ENCODE measurements at places on chromosomes 1 and 21.

DNA sequence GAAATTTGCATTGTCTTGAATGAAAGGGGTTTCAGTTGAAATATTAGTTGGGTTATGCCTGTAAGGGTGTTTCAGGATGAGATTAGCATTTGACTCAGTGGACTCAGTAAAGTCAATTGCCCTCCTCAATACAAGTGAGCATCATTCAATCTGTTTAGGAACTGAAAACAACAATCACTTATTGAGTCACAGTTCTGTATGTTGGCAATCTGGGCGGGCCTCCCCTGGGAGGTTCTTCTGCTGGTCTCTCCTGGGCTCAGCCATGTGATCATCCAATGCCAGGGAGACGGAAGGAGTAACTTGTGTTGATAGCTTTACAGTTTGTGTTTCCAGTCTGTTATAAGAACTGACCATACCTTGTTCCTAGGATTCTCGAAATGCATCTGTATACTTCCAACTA, 262.9 kb upstream of the RUNX1 start:
- no peak overlapping the region for H3K27ac ChIP-seq
- no peak for DNase-seq
- no peaks in the 10 kb centered on the region for H3K4me1 ChIP-seq
- H3K4me3 ChIP-seq, result no peak overlapping the region
- no peaks in the 10 kb centered on the region for H3K36me3 ChIP-seq
- peaks cover 4% of the 10 kb centered on the region for H3K27me3 ChIP-seq

DNA sequence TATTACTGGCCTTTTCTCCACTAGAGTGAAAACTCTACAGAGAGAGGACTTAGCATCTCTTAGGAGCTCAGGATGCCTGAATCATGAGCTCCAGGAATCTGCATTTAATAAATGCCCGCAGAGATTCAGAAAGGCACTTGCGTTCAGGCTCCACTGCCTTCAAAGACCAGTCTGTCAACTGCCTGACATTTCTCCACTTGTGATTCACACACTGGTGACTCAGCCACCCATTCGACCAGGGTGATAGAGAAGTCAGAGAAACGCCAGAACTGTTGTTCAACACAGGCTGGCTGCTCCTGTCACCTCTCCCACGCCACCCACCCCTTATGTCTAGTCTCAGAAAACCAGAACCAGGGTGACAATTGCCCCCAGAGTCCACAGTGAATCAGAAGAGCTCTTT, 26.9 kb upstream of the LBR start:
- no peak for DNase-seq
- H3K4me1 ChIP-seq, result peaks cover 35% of the 10 kb centered on the region
- no peaks in the 10 kb centered on the region for H3K27me3 ChIP-seq
- H3K4me3 ChIP-seq, result peak overlapping the region; percentile 5
- H3K27ac ChIP-seq, result peak overlapping the region; percentile 88

DNA sequence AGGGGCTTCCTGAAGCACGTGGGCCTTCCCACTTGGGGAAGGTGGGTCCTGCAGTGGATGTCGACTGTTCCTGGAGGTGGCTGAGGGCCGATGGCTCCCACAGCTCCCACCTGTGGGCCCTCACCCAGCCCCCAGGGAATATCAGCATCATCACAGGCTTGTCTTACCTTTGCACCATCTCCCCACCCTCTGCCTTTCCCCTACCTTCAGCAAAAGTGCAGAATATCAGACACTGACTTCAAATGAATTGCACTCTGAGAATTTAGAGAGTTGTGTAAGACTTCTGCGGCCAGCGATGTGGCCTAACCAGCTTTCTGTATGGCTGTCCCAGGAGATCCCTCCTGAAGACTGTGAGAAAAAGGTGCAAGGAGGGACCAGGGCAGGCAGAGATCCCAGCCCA, 105.4 kb downstream of the PRDM2 start:
- H3K36me3 ChIP-seq, result peaks cover 3% of the 10 kb centered on the region
- H3K4me1 ChIP-seq, result no peaks in the 10 kb centered on the region
- DNase-seq, result no peak
- no peak overlapping the region for H3K27ac ChIP-seq
- H3K27me3 ChIP-seq, result no peaks in the 10 kb centered on the region

GRCh38 chr1:206573762-206574161, 38.5 kb downstream of the EIF2D start:
- peaks cover 8% of the 10 kb centered on the region for H3K27me3 ChIP-seq
- no peak overlapping the region for H3K27ac ChIP-seq
- no peak for DNase-seq
- H3K4me3 ChIP-seq, result no peak overlapping the region
- peaks cover 5% of the 10 kb centered on the region for H3K4me1 ChIP-seq
- H3K36me3 ChIP-seq, result no peaks in the 10 kb centered on the region

DNA sequence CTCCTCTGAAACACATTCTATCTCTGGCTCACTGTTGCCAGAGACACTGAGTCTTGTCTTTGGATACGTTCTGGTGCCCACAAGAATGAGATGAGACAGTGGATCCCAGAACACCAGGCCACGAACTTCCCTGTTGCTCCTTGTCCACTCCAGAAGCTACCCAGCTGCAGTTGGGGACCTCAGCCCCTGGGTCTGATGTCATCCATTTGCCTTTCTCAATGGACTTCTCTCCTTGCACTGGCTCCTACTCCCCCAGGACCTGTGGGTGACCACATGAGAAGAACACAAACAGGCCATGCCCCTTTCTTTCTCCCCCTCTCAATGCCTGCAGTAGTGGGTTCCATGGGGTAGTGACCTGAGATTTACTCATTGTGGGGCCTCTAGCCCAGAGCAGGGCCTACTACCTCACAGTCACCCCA, 5.9 kb downstream of the NBPF1 start:
- peak; percentile 93 for DNase-seq
- no peaks in the 10 kb centered on the region for H3K27me3 ChIP-seq
- H3K4me1 ChIP-seq, result no peaks in the 10 kb centered on the region
- no peaks in the 10 kb centered on the region for H3K36me3 ChIP-seq
- H3K27ac ChIP-seq, result no peak overlapping the region

DNA sequence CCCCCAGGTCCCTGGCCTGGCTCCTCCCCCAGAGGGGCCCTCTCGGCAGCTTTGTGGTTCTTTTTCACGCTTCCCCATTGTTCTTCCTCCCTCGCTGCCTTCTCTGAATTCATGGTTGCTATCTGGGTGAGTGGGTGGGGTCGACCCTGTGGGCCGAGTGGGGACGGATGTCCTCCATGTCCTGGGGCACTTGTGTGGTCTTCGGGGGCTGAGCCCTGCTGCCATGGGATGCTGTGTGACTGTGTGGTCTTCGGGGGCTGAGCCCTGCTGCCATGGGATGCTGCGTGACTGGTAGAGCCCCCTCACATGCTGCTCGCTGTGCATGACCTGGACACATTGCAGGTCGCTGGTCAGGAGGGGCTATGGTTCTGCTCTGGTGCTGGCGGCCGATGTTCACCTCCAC, 21.6 kb upstream of the DIP2A start:
- H3K4me1 ChIP-seq, result no peaks in the 10 kb centered on the region
- peak; percentile 50 for DNase-seq
- no peak overlapping the region for H3K4me3 ChIP-seq
- H3K27me3 ChIP-seq, result no peaks in the 10 kb centered on the region
- peaks cover 28% of the 10 kb centered on the region for H3K36me3 ChIP-seq

- H3K27ac ChIP-seq, result no peak overlapping the region
- no peaks in the 10 kb centered on the region for H3K27me3 ChIP-seq
- H3K36me3 ChIP-seq, result no peaks in the 10 kb centered on the region
- no peak overlapping the region for H3K4me3 ChIP-seq
- no peak for DNase-seq
These were observed 86.2 kb downstream of the ATG4C start for GRCh38 chr1:62870148-62870547.

GRCh38 chr1:82947278-82947677, 1051.7 kb downstream of the TTLL7 start:
- no peak overlapping the region for H3K4me3 ChIP-seq
- no peaks in the 10 kb centered on the region for H3K36me3 ChIP-seq
- DNase-seq, result no peak
- no peak overlapping the region for H3K27ac ChIP-seq
- no peaks in the 10 kb centered on the region for H3K27me3 ChIP-seq

- DNase-seq, result no peak
- peak overlapping the region; percentile 55 for H3K4me3 ChIP-seq
- H3K36me3 ChIP-seq, result peaks cover 3% of the 10 kb centered on the region
- peaks cover 9% of the 10 kb centered on the region for H3K4me1 ChIP-seq
These were observed 12.5 kb downstream of the AGRN start for GRCh38 chr1:1032424-1032823.

- H3K27ac ChIP-seq, result no peak overlapping the region
- H3K27me3 ChIP-seq, result no peaks in the 10 kb centered on the region
- DNase-seq, result no peak
- no peak overlapping the region for H3K4me3 ChIP-seq
- H3K36me3 ChIP-seq, result no peaks in the 10 kb centered on the region
- H3K4me1 ChIP-seq, result no peaks in the 10 kb centered on the region
These were observed 50.5 kb downstream of the C1orf21 start for GRCh38 chr1:184437291-184437690.

- DNase-seq, result peak; percentile 10
- no peaks in the 10 kb centered on the region for H3K4me1 ChIP-seq
- no peak overlapping the region for H3K4me3 ChIP-seq
- peaks cover 55% of the 10 kb centered on the region for H3K27me3 ChIP-seq
- H3K27ac ChIP-seq, result no peak overlapping the region
These were observed 46.7 kb upstream of the WNT4 start for GRCh38 chr1:22189619-22190018.

DNA sequence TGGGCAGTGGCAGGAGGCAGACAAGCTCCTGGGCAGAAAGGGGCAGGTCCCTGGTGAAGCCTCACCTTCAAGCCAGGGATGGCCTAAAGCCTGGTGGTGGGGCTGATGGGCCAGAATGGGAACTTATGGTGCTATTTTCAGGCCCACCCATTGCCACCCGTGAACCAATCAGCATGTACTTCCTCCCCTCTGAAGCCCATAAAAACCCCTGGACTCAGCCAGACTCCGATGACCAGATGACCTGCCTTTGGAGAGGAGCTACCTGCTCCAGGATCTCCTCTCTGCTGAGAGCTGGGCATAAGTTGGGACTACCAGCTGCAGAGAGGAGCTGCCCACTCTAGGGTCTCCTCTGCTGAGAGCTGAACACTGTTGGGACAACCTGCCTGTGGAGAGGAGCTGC, 7.8 kb upstream of the BCL10 start:
- DNase-seq, result no peak
- H3K4me3 ChIP-seq, result no peak overlapping the region
- no peak overlapping the region for H3K27ac ChIP-seq
- no peaks in the 10 kb centered on the region for H3K27me3 ChIP-seq
- H3K36me3 ChIP-seq, result no peaks in the 10 kb centered on the region
- peaks cover 7% of the 10 kb centered on the region for H3K4me1 ChIP-seq

DNA sequence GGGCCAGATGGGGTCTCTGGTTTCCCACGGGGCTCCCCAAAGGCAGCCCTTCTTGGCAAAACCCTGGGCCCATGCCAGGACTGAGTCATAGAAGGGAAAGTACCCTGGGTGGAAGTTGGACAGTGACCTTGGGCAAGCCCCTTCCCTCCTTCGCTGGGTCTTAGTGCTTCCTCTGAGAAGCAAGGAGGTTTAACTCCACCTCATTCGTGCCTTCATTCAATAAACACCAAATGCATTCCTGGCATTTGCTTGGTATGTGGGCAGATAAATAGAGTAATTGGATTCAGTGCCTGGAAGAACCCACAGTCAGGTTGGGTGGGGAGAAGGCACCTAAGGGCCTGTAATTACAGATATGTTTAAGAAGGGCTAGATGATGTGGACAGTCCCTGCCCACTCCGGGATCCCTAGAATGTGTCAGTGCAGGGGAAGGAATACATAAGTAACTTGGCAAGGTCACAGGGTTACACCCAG, 36.3 kb upstream of the CITED4 start:
- no peak overlapping the region for H3K4me3 ChIP-seq
- peaks cover 5% of the 10 kb centered on the region for H3K36me3 ChIP-seq
- H3K4me1 ChIP-seq, result peaks cover 71% of the 10 kb centered on the region
- H3K27me3 ChIP-seq, result no peaks in the 10 kb centered on the region
- peak overlapping the region; percentile 92 for H3K27ac ChIP-seq

DNA sequence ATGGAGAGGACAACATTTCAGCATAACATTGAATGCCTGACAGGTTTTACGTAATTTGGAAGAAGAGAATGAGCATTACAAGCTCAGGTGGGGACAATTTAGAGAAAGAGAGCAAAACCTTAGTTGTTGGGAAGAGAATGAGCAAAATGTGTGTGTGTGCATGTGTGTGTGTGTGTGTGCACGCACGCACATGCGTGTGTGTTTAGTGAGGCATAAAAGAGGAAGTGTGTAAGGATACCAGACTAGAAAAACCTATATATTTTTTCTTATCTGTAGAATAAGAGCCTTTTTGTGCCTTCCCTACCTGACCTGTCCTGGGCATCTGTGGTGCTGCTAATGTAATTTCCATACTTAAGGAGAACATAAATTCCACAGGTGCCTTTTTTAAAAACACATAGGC, 99.0 kb upstream of the PLXNA2 start:
- H3K27me3 ChIP-seq, result peaks cover 36% of the 10 kb centered on the region
- no peaks in the 10 kb centered on the region for H3K36me3 ChIP-seq
- no peaks in the 10 kb centered on the region for H3K4me1 ChIP-seq
- DNase-seq, result no peak

DNA sequence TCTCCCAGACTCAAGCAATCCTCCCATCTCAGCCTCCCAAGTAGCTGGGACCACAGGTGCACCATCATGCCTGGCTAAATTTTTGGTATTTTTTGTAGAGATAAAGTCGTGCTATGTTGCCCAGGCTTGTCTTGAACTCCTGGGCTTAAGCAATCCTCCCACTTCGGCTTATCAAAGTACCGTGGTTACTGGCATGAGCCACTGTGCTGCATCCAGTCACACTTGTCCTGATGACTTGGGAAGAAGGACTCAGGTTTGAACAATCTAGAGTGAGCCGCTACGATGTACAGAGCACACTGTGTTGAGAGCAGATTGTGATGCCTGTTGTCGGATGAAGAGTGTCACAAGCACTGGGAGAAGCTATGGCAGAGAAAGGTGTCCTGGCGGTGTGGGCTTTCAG, 27.2 kb downstream of the RNF187 start:
- H3K27me3 ChIP-seq, result peaks cover 65% of the 10 kb centered on the region
- no peaks in the 10 kb centered on the region for H3K4me1 ChIP-seq
- no peak overlapping the region for H3K27ac ChIP-seq
- DNase-seq, result no peak
- H3K4me3 ChIP-seq, result no peak overlapping the region

- H3K4me1 ChIP-seq, result no peaks in the 10 kb centered on the region
- H3K36me3 ChIP-seq, result no peaks in the 10 kb centered on the region
- no peak for DNase-seq
- peaks cover 10% of the 10 kb centered on the region for H3K27me3 ChIP-seq
- H3K27ac ChIP-seq, result no peak overlapping the region
These were observed 58.4 kb upstream of the PROX1 start for GRCh38 chr1:213929398-213929797.

DNA sequence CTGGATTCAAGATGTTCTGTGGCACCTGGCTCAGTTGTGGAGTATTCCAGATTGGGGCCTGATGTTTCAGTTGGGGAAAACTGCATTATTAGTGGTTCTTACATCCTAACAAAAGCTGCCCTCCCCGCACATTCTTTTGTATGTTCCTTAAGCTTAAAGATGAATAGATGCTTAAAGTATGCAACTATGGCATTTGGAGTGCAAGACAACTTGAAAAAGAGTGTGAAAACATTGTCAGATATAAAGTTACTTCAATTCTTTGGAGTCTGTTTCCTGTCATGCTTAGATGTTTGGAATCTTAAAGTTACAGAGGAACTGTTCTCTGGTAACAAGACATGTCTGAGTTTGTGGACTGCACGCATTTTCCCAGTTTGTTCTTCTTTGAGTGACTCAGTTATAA, 7.2 kb downstream of the FPGT start:
- H3K4me1 ChIP-seq, result peaks cover 12% of the 10 kb centered on the region
- H3K27me3 ChIP-seq, result no peaks in the 10 kb centered on the region
- peaks cover 6% of the 10 kb centered on the region for H3K36me3 ChIP-seq
- H3K27ac ChIP-seq, result peak overlapping the region; percentile 37

GRCh38 chr1:78229344-78229743, 183.6 kb downstream of the GIPC2 start:
- H3K27me3 ChIP-seq, result peaks cover 18% of the 10 kb centered on the region
- no peak overlapping the region for H3K27ac ChIP-seq
- DNase-seq, result no peak
- no peaks in the 10 kb centered on the region for H3K4me1 ChIP-seq

Measured in chondrocyte (in vitro differentiated cells).